M059J (cell line): ENCODE measurements at places on chromosomes 1 and 21.

- DNase-seq: no peak
These were observed 12.9 kb downstream of the CERS2 start for GRCh38 chr1:150961756-150962155.

- no peak for DNase-seq
These were observed 12.1 kb downstream of the LRRC8B start for GRCh38 chr1:89536555-89537341.

DNA sequence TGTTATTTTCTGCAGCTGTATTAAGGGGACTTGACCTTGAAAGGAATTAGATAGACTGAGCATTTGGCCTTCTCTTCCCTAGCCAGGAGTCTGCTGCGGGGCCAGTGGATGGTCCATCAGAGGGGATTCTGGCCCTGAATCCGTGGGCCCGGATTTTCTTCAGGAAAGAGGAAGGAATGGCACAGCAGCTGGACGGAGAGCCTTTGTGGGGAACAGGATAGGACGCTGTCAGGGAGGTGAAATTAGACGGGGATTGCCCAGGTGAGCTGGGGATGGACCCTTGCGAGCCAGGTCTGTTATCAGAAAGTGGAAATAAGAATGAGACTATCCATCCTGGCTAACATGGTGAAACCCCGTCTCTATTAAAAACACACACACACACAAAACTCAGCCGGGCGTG, 1.7 kb upstream of the C2CD2 start:
- DNase-seq: no peak

DNA sequence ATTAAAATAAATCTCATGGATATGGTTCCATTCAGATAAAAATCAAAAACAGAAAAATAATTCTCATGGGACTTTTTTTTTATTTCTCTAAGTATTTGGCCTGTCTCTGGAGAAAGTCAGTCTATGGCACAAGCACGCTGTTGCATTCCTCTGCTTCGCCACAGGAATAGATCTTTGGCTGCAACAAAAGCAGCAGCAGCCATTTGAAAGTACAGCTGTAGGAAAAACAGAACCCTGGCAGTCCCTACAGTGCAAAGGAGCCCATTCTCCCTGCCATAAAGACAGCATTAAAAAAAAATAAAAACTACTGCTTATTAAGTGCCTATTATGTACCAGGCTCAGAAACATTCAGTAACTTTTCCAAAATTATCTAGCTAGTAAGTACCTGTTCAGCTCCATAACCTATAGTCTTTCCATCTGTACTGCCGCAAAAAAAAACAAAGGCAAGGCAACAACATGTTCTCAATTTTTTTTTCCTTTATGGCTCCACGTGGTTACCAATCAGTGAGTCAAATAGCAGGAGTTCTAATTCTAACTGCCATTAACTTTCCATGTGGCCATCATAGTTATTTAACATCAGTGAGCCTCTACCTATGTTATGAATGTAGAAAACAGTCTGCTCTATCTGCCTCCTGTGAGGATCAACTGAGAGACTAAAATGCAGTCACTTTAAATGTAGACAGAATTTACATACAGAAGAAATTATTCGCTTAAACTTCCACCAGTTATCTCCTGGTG, 22.7 kb downstream of the SLC35D1 start:
- no peak for DNase-seq

DNA sequence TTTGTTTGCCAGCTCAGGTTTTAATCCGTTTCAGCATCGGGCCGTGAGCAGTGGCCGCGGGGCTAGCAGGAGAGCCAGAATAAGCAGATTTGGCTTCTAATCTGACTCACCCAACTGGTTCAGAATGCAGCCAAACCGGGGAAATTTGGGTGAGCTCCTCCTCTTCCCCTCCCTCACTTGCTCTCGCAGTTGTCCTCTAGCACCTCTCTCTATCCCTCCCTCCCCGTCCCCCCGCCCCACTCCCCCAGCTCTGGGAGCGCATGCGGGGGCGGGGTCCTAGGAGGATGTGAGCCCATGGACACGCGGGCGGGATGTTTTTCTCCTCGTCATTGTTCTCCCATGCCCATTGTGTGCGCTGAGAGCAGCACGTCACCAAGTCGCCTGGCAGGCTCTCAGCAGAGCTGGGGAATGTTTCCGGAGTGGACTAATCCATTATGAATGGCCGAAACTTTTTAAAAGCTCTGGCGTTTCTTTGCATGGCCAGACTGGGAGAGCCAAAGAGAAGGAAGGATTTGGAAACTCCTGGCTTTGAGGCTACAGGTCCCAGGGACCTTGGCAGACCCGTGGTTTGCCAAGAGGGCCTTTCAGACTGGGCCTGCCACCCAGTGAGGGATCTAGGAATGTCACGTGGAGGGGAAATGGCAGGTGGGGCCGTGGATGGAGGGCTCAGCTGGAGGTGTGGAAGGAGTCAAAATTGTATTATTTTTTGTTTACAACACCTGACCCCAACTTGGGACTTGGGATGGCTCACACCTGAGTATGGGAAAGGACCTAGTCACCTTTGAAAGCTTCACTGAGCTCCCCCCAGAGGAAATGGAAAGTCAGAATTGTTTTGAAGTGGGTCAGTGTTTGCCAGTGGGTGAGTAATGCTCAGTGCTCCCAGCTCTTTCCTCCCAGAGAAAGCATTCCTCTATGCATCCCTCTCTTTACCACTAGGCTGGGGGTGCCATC, 39.2 kb downstream of the CDK18 start:
- DNase-seq: peak; percentile 91

DNA sequence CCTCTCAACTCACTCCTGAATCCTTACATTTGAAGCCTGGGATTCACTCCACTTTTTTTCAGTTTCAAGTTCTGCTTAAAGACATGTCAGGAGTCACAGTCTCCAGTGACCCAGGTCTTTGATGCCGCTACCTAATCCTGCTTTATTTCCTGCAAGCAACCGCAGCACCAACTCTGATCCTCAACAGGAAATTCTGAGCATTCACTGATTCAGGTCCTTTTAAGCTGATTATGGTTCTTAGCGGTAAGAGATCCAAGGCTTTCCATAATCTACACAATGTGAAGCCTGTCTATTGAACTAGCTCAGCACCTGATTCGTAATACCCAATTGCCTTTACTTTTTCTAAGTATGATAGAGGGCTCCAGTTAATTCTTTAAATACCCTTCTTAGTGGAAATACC, 43.7 kb upstream of the PIGC start:
- DNase-seq: no peak

GRCh38 chr1:246699095-246699735, 25.0 kb upstream of the SCCPDH start:
- DNase-seq: peak; percentile 93

GRCh38 chr21:31654340-31654739, 5.2 kb upstream of the SOD1 start:
- DNase-seq: no peak

DNA sequence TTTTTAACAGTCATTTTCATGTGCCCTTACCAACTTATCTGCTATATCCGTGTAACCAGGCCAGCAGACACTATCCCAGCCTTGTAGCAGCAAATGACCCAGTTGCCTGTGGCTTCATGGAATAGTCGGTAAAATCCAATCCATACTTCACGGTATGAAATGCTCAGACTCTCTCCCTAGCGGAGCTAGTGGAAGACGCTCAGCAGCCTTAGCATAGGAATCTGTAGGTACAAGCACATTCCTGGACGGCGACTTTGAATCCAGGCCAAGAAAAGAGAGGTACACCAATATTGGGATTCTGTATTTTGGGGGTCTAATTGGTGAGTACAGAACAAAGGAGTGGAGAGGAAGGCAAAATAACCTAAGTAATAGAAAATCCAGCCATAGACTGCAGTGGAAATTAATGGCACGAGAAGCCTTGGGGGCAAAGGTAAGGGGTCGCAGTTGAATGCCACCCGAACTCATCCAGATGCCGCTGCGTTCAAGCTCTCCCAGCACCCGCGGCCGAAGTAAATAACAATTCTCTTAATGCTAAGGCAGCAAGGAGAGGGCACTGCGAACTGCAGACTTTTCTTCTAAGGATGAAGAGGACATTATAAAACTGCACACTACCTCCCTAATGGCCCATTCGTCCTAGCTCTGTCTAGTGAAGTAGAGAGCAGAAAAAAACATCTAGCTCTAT, 17.7 kb upstream of the TBX15 start:
- no peak for DNase-seq

DNA sequence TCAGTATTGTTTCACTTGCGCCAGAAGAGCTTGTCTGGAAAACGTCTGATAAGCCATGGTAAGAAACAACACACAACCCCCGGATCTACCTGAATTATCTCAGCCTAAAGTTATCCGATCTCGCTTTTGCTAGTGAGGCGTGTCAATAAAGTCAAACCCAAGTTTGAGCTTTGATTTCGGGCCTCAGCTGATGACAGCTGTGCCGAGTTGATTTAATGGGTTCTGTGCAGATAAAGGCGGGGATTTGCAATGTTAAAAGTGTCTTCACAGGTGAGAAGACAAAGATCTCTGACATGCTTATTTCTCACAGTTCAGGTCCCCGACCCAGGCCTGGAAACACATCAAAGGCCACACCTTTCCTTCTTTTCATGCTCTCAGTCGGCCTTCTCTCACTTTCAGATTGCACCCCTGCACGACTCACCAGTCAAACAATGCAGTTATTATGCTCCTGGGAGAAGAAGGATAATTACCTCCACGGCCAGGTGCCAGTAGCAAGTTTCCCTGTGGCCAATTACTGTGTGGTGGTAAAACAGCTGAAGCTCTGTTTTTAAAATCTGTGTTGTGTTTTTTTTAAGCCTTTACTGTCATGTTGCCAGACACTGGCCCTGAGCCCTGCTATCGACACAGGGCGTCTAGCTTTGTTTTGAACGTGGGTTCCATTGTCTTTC, 245.3 kb upstream of the RUNX1 start:
- DNase-seq: peak; percentile 68

DNA sequence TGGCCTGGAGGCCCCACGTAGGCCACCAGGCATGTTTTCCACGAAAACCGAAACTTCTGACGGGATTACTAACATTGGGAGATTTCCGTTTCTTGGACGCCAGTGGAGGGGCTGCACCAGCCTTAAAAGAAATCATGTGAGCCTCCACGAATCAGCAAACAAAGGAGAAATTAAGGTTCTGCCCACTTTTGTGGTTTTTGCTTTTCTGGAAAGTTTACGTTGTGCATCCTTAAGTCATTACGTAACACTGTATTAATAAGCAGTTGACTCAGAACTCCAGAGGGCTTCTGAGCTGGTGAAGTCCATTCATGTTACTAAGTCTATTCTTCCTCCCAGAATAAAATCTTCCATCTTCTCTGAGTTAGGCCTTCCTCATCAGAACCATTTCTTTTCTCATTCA, 168.5 kb downstream of the PSMG1 start:
- peak; percentile 99 for DNase-seq

DNA sequence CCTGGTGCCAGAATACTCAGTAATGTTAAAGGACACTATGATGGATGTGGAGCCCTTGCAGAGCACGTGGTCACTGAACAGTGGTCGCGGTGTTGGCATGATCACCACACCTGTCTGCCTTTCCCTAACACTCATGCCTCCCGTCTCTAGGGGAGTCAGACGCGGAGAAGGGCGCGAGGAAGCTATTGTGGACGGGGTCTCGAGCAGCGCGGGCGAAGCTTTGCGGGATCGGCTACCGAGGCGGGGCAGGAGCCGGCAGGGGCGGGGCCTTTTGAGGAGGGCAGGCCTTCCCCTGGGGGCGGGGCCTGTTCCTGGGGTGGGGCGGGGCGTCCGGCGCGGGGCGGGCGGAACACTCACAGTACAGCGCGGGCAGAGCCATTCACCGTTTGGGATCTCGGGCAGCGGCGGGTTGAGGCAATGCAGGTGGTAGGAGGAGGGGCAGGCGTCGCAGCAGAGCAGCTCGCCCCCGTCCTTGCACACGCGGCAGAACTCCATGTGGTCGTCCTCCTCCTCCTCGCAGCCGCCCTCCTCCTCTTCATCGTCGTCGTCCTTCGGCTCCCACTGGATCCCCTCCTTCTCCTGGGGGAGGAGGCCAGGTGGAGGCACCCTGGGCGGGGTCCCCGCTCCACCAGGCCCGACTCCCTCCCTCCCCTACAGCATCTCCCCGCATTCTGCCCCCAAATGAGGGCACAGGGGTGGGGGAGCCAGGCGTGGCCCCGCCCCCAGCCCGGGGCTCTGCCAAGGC, 31.5 kb downstream of the CHD5 start:
- DNase-seq: no peak

DNA sequence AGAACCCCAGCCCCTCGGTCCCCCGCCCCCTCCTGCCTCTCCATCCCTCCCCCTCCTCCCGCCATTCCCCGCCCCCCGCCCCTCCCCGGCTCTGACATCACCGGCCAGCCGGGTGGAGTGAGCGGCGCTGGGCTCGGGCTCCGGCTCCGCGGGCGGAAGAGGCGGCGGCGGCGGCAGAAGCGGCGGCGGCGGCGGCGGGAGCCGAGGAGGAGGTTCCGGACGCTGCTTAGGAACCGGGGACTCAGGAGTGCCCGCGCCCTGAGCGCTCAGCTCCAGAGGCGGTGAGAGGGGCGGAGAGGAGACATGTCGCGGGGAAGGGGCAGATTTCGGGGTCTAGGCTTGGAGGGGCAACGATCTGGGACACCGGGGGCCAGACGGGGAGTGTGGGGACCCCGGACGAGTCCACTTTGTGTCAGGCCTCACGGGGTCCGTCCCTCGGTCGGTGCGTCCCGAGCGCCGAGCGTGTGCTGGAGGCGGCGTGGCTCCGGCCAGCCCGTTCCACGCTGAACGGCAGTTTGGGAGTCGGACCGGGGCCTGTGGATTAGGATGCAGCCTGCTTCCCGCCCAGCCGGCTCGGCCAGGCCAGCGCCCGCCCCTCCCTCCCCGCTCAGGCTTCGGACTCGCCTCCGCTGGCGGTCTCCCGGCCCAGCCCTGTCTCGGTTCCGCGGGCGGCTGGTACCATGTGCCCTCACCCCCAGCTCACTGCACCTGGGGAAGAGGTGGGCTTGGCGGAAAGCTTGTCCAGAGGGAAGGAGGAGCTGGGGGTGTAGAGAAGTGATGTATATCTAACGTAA, at the start of gene PEA15:
PEA15 (plus strand) TSS at position 143 of the 794 bp plus-strand sequence. CDS start 6,161 bp downstream, outside the sequence.
- peak; percentile 65 for DNase-seq

DNA sequence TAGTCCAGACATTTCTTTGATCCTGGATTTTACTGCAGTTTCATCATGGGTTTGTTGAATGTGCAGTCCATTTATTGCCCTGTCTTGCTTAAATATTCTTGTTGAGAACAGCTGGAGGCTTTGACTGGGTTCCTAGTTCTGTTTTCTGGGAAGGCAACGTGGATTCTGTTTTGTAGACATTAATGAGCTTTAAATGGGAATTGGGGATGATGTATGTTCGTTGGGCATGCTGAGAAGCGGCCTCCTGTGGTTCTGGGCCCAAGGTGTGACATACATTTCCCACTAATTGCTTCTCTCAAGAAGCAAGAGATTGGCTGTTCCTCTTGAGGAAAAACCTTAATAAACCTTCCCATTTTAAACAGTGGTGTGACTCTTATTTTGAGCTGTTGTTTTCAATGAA, 22.9 kb downstream of the INKA2 start:
- no peak for DNase-seq

DNA sequence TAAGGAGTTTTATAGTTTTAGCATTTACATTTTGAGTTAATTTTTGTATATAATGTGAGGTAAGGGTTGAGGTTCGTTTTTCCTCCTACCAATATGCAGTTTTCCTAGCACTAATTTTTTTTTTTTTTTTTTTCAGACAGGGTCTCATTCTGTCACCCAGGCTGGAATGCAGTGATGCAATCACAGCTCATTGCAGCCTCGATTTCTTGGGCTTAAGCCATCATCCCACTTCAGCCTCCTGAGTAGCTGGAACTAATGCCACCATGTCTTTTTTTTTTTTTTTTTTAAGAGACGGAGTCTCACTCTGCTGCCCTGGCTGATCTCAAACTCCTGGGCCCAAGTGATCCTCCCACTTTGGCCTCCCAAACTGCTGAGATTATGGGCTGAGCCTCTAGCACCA, 2.5 kb upstream of the UBASH3A start:
- peak; percentile 20 for DNase-seq
